Posterior vena cava (tissue), 2 donors: ENCODE measurements at places on chromosomes 5 and 9. TPM values are rescaled to one million over a fixed set of nuclear protein-coding genes. Genes with fewer than 3 reads are reported as not detected.

GRCh38 chr5:135721548-135722090 lies 112.8 kb upstream of the SLC25A48 start:
- no peak for DNase-seq

LURAP1L gene
- total RNA-seq = 18.1 TPM

DNA sequence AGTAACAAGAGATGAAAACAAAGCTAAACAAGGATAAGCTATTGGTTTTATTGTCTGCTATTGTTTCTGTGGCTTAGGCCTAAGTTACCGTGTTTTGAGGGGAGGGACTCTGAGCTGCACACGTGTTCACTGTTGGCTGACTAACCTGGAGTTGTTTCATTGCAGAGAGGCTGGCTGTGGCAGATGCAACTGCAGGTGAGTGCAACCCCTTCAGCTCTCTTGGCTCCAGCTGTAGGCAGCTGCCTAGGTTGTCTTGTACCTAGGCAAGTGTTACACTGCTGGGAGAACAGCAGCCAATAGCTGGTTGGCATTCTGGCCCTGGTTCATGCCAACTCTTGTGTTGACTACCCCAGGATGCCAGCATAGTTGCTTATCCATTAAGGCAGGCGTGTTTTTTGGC lies 17.6 kb upstream of the MATR3 start:
- no peak for DNase-seq

EPB41L4A gene
- 13.0 TPM for total RNA-seq

- DNase-seq = no peak
Measured at GRCh38 chr5:138725153-138725817, 27.9 kb upstream of the CTNNA1 start.

CCDC183 gene
- 0.42 TPM for total RNA-seq

DNA sequence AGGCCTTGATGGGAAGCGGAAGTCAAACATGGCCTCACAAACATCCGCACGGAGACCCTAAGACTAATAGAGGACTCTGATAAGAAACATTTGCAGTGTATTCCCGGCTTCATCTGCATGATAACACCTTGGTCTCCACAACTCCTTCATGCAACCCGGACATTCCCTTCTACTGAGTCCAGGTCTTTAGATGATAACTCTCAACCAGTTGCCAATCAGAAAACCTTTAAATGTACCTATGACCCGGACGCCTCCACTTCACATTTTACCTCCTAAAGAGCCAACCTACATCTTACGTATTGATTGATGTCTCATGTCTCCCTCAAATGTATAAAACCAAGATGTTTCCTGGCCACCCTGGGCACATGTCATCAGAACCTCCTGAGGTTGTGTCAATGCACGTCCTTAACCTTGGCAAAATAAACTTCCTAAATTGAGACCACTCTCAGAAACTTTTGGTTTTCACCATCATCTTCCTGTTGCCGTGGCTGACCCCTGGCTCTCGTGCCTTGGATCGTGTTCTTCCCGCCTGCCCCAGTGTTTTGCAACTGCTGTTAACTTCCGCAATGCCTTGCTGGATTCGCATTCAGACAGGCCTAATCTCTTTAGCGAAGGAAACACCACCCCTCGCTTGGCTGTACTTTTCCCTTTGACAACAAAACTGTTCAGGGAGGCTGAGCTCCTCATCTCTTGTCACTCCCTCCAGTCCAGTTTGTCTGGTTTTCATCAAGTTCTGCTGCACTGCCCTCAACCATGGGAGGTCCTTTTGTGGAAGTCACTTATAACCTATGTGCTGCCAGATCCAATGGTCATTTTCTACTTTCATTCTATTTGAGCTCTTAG lies 1.1 kb upstream of the DAP start:
- DNase-seq = peak; percentile 84

DNA sequence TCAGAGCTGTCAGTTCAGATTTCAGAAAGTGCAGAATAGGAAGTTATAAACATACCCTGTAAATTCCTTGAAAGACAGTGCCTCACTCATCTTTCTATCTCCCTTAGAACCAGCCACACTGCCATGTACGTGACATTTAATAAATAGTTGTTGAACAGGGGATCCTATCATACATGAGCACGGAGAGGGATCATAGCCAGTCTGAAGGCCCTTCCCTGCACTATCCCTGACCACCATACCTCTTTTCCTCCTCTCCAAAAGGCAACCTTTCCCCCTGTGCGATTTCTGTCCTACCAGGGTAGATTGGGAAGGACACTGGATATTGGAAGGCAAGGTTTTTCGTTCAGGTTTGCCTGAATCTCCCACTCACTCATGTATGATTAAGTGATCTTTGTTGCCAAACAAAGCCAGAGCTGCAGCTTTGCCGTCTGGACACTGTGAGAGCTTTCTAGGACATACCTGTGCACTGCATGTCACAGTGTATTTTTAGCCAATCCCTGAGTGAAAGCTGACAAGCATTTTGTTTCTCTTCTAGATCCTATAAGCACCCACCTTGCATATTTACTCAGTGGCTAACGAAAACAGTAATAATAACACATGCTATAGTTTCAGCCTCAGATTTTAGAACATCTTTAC lies 986.5 kb upstream of the WWC1 start:
- no peak for DNase-seq

DNA sequence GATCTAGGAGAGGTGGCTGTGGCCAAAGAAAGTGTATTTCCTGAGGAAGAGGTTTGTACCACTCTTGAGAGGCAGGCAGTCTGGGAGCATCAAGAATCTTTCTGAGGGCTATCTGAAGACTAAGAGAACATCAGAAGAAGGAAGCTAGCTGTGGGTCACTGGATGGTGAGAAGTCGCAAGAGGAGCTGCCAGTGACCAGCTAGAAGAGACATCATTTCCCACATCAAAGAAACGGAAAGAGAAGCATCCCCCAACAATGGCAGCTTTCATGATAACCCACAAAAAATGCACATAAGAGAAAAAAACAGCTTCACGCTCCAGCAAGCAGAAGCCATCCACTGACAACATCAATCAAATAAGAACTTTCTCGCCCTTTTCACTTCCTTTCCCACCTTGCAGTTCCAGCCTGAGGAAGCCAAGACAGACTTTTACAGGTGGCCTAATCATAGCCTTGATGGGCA lies 25.0 kb upstream of the CEP78 start:
- DNase-seq = no peak

- no peak for DNase-seq
Measured at GRCh38 chr5:113091622-113092021, 115.0 kb downstream of the DCP2 start.

- DNase-seq = no peak
Measured at GRCh38 chr5:147648597-147648996, 133.9 kb downstream of the JAKMIP2 start.

TMC1 gene
- 1.00 TPM for total RNA-seq

DNA sequence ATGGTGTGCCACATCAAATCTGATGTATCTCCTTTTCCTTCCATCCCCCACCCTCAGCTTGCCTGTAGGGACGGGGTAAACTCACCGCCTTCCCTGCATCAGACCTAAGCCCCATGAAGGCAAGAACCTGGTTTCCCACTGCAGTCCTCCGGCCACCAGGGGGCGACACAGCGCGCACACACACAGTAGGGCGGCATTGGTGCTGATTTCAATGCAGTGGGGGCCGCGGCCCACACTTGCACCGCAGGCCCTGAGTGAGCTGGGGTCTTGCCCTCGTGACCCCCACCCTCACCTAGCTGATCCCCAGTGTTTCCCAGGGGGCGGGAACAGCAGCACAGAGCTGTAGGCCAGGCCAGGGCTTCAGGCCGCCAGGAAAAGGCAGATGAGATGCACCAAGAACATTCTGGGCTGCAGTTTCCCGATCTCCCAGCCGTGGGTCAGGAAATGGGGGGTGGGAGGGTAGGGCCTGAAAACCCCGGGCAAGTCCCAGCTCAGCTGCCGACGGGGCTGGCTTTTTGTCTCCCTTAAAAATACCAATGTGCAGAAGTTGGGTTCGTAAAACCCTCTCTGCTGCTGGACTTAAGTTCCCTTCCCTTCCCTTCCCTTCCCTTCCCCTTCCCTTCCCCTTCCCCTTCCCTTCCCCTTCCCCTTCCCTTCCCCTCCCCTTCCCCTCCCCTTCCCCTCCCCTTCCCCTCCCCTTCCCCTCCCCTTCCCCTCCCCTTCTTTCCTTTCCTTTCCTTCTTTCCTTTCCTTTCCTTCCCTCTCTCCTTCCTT lies 19.5 kb downstream of the FAM163B start:
- DNase-seq = no peak

TMEM215 gene
- total RNA-seq = not detected

IFNA21 gene
- not detected for total RNA-seq

DNA sequence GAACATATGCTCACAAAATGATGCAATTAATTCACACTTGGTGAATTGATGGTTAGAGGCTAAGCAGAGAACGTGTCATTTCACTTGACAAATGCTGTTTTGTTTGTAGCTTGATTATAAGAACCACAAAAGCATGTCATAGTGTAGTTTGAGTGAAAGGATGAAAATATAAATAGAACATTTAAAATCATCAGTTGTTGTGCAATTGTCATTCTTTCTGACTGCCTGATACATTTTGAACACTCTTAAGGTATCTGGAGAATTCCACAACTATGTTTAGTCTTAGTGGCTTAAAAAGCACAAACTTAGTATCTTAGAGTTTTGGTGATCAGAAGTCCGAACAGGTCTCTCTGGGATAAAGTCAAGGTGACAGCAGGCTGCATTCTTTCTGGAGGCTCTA lies 129.4 kb downstream of the BASP1 start:
- DNase-seq = no peak

IL17B gene
- total RNA-seq = 15.2 TPM

GRCh38 chr9:92165484-92165883 lies 50.3 kb upstream of the SPTLC1 start:
- no peak for DNase-seq

GRCh38 chr9:108579757-108580439 lies 275.9 kb downstream of the ACTL7B start:
- DNase-seq = no peak

- DNase-seq = no peak
Measured at GRCh38 chr5:5050801-5051200, 89.3 kb upstream of the ADAMTS16 start.

GRCh38 chr9:123408313-123409262 lies 52.6 kb downstream of the CRB2 start:
- peak; percentile 54 for DNase-seq

GRCh38 chr5:16815432-16815831 lies 120.7 kb downstream of the MYO10 start:
- no peak for DNase-seq

- peak; percentile 87 for DNase-seq
Measured at GRCh38 chr9:27473111-27473529, 51.0 kb upstream of the IFNK start.

DNA sequence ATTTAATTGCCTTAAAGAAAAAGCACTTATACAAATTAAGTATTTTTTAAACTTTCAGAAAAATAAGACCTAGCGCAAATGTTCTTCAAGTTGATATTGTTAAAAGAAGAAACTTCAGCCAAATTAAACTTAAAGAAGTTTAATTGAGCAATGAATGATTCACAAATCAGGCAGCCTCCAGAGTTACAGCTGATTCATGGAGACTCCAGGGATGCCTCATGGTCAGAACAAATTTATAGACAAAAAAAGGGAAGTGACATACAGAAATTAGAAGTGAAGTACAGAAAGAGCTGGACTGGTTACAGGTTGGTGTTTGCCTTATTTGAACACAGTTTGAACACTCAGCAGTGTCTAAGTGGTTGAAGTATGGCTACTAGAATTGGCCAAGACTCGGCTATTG lies 60.3 kb downstream of the CDKN2A start:
- no peak for DNase-seq

- no peak for DNase-seq
Measured at GRCh38 chr9:70083429-70083828, 39.8 kb downstream of the MAMDC2 start.

DNA sequence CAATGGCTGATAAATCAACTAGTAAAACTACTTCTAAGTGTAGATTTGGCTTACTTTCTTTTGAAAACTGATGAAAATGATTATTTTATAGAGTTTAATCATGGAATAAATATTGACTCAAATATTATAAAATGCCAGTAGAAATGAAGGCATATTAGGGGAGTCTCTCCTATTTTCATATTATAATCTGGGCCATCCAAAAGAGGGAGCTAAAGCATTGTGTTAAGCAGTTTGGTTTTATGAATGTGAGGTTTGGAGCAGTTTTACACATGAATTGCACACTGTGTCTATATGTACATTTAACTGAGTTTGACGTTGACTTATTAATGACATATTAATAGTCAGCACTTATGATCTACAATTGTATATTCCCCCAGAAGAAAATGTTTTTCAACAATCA lies 17.4 kb downstream of the CDH9 start:
- no peak for DNase-seq

GRCh38 chr9:109868207-109868606 lies 88.2 kb downstream of the PALM2AKAP2 start:
- DNase-seq = no peak

NOXA1 gene
- 2.0 TPM for total RNA-seq

GRCh38 chr5:87008751-87009560 lies 258.7 kb upstream of the RASA1 start:
- no peak for DNase-seq

IFNB1 gene
- not detected for total RNA-seq

DNA sequence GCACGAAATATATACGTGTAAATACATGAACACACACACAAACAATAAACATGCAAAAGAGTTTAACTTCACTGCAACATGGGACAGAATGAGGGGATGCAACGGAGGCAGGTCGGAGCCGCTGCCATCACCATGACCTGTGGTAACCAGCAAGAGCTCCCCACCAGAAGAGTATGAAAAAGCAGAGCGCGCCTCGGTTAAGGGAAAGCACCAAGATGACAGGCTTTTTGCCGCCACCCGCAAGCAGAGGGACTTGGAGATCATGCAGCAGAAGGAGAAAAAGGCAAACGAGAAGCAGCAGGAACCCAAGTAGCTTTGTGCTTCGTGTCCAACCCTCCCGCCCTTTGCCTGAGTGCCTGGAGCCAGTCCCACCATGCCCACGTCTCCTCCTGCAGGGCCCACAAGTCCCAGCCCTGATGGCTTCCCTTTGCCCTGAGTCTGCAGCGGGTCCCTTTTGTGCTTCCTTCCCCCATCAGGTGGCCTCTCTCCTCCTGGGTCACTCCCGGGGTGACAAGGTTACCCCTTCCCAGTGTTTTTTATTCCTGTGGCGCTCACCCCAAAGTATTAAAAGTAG lies 13.8 kb downstream of the WHRN start:
- no peak for DNase-seq

MARCHF11 gene
- not detected for total RNA-seq

DNA sequence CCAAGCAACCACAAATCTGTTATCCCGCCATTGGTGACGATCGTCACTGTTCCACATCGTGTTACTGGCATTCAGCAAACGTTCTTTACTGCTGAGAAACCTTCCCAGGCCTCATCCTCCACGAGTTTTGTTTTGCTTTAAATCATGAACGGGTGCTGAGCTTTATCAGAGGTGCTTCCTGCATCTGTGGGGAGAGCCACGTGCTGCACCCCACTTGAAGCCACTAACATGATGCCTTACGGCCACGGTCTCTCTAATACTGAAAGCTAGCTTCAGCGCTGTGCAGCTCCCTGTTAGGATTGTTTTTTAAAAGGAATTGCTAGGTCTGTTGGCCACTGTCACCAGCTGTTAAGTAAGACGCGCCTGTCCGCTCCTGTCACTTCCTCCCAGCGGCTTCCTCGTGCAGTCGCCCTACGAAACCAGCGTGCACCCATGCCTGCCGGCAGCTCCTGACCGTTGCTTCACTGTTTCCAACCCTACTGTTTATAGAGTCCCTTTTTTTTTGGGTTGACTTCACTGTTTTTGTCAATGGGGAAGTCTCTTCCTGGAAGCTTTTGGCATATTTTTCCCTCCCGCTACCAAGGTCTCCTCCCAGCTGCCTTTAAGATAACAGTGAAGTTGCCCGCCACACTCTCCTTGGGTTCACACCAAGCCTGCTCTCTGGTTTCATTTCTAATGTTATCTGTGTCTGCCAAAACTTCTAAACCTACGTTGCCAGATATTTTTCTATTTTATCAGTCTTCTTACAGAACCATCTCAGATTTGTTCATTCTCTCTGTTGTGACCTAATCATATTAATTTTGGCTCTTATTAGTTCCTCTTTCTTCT lies 20.3 kb downstream of the LPCAT1 start:
- peak; percentile 93 for DNase-seq
